ENCODE measurements at places on chromosomes 13 and 19. TPM values are rescaled to one million over a fixed set of nuclear protein-coding genes. Genes with fewer than 3 reads are reported as not detected.
A peak's percentile ranks its signal among the peaks of the same experiment; 100 is the strongest.

The TEX26 gene
- total RNA-seq, result not detected

GRCh38 chr19:13118424-13119193 lies 545 bp downstream of the NACC1 start:
- H3K4me3 ChIP-seq, result peak overlapping the region; percentile 84
- H3K4me1 ChIP-seq, result peaks cover 24% of the 10 kb centered on the region
- no peaks in the 10 kb centered on the region for H3K36me3 ChIP-seq
- H3K27me3 ChIP-seq, result no peaks in the 10 kb centered on the region
- DNase-seq, result no peak

GRCh38 chr19:48768994-48769713 lies 13.8 kb downstream of the FGF21 start:
- H3K4me1 ChIP-seq, result no peaks in the 10 kb centered on the region
- H3K4me3 ChIP-seq, result no peak overlapping the region
- no peaks in the 10 kb centered on the region for H3K27me3 ChIP-seq
- H3K27ac ChIP-seq, result no peak overlapping the region
- no peak for DNase-seq

The PTPRH gene
- total RNA-seq, result 2.9 TPM

DNA sequence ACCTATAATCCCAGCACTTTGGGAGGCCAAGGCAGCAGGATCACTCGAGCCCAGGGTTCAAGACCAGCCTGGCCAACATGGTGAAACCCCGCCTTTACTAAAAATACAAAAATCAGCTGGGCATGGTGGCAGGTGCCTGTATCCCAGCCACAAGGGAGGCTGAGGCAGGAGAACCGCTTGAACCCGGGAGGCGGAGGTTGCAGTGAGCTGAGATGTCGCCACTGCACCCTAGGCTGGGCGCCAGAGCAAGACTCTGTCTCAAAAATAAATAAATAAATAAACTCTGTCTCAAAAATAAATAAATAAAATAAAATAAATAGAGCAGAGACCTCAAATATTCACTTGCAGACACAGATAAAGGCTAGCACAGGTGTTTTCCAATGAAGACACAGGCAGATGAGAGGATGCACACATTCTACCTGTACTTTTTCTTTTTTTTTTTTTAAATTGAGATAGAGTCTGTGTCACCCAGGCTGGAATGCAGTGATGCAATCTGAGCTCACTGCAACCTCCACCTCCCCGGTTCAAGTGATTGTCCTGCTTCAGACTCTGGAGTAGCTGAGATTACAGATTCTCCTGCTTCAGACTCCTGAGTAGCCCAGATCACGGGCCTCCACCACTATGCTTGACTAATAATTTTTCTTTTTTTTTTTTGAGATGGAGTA lies 2.7 kb upstream of the RPS16 start:
- no peak for DNase-seq
- H3K27me3 ChIP-seq, result no peaks in the 10 kb centered on the region
- peaks cover 29% of the 10 kb centered on the region for H3K4me1 ChIP-seq
- H3K36me3 ChIP-seq, result no peaks in the 10 kb centered on the region
